ENCODE measurements at places on chromosomes 2 and 18.

- DNase-seq = no peak
These were observed 149.8 kb upstream of the DAPL1 start for GRCh38 chr2:158645299-158645698.

DNA sequence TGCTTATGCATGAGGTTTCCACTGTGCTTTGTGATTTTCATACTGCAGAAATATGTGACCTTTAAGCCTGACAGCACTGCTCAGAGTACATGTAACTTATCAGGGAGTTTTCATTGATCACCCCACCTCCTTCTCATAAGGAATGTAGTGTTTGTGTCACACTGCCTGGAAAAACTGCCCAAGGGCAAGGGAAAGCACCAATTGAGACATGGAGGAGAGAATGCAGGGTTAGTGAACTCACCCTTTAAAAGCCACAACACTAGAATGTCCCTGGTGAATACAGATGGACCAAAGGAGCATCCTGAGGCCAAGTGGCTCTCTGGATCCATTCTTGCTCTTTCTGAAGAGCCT lies 147.2 kb upstream of the SPATS2L start:
- DNase-seq = peak; percentile 60

GRCh38 chr2:134234535-134234934 lies 19.3 kb upstream of the MGAT5 start:
- DNase-seq = no peak

DNA sequence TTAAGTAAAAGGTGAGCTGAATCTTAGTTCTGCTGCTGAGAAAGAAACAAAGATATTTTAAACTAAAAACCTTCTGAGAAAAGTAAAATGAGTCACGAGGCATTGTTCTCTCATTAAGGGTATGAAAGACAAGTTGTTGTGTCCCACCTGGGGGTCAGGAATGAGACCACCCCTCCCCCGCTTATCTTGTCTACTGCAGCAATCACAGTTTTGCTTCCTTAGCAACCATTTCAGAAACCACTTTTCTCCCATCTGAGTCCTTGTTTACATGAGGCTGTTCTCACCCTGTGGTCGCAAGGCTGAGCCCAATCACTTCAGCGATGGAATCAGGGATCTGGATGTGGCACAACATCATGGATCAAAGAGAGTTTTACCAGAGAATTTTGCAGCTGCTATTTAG lies 377.6 kb upstream of the NETO1 start:
- DNase-seq = no peak

GRCh38 chr2:233501198-233502076 lies 65.1 kb downstream of the USP40 start:
- DNase-seq = peak; percentile 12

- DNase-seq = no peak
These were observed 358.3 kb downstream of the ZNF521 start for GRCh38 chr18:24993628-24994027.

DNA sequence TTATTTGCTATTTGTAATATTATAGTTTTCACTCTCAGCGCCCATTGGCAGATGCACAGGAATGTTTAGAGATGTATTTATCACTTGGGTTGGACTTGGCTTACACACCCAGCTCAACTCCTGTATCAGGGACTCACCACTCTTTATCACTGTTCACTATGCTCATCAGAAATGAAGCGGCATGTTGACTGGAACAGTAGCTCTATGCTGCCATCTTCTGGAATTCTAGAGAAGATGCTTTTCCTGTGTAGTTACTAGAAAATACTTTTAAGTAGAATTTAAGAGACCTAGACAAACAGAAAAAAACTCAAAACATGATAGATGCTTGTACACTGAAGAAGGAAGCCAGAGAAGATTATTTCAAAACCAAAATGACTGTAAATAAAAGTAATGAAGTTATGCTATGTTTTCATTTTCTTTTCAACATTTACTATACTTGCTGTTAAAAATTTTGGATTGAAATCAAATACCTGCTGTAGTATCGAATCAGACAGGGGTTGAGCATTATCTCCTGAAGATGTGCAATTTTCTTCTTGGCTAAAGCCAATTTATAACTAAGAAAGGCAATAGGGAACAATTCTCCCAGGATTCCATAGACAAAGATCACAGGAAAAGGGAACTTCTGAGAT lies 47.4 kb upstream of the NXPH2 start:
- peak; percentile 81 for DNase-seq

DNA sequence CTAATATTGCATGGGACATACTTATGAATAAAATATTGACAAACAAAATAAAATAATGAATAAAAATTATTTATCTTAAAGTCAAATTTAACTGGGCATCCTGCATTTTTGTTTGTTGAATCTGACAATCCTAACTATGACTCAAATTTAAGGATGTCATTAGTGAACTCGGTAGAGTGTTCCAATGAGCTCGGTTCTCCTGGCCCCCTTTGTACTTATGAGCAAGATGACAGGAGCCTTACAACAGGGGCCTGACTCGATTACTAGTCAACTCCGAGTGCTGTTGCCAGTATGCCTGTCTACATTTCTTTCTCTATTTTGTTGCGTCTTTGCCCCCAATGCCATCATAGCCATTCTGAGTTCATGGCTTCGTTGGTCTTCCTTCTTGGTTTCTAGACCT lies 40.3 kb downstream of the HRH4 start:
- no peak for DNase-seq

- peak; percentile 78 for DNase-seq
These were observed 4.1 kb downstream of the ZEB2 start for GRCh38 chr2:144515696-144516410.

DNA sequence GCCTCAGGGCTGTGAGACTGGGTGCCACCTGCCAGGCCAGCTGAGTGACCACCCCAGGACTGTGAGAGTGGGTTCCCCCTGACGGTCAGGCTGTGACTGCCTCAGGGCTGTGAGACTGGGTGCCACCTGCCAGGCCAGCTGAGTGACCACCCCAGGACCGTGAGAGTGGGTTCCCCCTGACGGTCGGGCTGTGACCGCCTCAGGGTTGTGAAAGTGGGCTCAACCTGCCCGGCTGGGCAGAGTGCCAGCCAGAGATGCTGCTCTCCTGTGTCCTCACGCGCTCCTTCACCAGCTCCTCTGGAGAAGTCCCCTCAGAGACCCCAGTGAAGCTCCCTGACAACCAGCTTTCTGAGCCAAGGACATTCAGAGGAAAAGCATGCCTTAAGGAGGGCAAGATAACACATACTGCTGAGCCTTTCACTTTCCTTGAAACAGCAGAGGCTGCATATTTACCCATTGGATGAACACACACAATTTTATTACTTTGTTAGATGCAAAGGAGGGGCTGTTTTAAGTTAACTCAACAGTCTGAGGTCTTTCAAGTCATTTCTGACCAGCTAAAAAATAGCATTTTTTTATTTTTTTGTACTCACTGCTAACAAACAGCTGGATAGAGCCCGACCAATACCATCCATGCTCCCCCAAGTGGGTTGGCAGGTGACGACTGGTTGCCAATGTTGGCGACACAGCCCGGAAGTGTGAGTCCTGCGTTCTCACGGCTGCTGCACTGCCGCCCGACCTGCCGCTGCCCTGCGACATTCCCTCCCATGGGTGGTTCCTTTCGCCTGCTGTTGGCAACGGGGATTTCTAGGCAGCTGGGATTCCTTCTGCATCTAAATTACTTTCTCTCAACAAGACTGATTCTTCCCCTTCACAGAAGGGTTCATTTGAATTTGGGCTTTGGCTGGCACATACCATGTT lies 70.7 kb downstream of the NDUFA10 start:
- no peak for DNase-seq

GRCh38 chr2:240247868-240248720 lies 107.6 kb upstream of the OTOS start:
- DNase-seq = no peak

DNA sequence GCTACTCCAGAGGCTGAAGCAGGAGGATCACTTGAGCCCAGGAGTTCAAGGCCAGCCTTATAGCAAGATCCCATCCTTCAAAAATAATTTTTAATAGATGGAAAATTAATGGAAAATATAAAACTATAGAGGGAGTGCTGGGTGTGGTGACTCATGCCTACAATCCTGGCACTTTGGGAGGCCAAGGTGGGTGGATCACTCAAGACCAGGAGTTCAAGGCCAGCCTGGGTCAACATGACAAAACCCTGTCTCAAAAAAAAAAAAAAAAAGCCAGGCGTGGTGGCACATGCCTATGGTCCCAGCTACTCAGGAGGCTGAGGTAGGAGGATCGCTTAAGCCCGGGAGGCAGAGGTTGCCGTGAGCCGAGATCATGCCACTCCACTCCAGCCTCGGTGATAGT lies 48.0 kb downstream of the AP1S3 start:
- no peak for DNase-seq

DNA sequence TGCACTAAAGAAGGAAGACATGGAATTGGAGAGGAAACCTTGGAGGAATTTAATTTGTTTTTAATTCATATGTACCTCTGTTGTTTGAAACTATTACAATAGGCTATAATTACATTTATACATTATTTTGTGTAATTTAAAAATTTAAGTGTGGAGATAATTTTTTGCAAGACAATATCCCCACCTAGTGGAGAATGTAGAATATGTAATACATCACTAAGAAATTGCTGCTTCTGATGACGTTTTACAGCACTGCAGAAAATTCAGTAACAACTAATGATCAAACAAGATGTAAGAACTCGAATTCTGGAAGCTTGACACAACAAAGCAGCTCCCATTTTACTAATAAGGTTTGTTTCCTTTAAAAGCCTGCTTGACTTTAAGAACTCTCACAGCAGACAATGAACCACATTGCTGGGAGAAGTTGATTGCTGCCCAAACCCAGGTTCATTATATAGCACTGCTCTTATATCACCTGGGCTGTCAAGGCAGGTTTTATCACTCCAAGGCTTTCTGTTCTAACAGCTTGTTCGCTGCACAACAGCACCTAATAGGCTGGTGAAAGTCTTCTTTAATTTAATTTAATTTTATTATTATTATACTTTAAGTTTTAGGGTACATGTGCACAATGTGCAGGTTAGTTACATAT lies 53.4 kb downstream of the THADA start:
- peak; percentile 85 for DNase-seq

DNA sequence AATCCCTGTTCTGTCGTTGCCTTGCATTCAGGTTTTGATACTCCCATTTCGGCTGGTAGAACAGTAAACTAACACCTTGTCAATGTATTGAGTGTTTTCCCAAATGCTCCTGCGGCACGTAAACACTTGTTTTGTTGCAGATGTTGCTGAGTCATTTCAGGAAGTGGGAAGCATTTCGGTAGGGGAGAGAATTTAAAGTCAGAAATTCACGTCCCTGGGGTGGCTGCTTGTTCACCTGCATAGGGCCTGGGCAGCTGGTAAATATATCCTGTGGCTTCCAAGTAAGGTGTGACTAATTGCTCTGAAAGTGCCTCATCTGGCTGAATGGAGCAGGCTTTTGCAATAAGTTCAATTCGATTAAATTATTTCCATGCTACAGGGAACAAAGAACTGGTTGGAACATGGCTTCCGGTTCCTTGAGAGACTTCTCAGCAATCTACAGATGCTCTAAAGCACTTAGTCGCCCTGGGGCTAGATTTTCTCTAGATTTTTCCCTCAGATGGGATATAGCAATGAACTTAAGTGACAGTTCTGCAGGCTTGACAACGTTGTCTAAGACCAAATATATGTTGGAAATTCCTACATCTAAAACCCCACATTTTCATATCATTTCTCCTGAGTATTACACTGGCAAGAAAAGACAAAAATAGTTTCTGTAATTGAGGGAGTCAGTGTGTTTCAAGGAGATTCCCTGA lies 5.2 kb downstream of the GALR1 start:
- no peak for DNase-seq

GRCh38 chr2:94602466-94602865 lies 268.8 kb upstream of the TEKT4 start:
- DNase-seq = no peak

DNA sequence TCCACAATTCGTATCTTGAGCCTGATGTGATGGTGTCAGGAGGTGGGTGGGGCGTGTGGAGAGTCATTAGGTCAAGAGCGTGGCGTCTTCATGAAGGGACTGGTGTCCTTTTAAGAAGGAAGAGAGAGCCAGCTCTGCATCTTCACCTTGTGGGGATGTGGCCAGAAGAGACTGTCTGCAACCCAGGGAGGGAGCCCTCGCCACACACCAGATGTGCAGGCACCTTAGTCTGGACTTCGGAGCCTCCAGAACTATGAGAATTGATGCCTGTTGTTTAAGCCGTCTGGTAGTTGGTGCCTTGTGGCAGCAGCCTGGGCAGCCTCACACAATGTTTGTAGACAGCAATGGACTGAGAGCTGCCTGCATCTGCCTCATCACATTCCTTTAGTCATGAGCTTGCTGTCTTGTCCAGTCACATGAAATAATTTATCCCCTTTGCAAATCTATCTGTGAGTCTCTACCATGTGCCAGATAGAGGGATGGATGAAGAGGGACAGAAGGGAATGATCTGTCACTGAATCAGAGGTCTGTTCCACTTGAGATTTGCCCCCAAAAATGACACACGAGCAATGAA lies 61.0 kb downstream of the MYT1L start:
- DNase-seq = no peak

DNA sequence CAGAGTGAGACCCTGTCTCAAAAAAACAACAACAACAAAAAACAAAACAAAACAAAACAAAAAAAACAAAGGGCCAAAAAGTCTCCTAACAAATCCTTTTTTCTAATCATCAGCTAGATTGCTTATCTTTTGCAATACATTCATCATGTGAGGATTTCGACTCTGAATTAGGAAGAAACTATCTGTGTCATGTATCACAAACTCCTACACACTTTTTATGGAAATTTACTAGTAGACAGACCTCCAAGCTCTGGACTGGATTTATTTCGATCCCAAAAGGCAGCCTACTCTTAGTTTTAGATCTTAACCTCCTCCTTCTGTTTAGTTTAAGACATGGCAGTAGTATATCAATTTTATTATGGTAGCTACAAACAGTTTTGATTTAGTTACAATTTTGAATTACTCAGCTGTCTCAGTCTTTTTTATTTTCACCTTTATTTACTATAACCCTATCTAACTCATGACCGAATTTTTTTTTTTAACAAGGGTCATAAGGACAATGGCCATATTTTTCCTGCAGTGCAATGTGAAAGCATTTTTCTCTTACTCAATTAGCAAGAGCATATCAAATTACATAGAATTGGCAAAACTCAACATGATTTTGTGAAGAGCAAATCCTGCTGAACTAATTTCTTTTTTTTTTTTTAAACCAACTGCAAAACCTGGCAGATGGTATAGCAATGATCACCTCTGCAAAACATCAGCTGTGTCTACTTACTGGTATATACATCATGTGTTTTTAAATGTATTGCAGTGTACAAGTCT lies 10.7 kb upstream of the CCDC88A start:
- DNase-seq = peak; percentile 64

GRCh38 chr2:48482313-48482712 lies 47.6 kb upstream of the STON1 start:
- peak; percentile 52 for DNase-seq

Data from adipocyte (in vitro differentiated cells).